ENCODE measurements at places on chromosomes 1 and 21.

DNA sequence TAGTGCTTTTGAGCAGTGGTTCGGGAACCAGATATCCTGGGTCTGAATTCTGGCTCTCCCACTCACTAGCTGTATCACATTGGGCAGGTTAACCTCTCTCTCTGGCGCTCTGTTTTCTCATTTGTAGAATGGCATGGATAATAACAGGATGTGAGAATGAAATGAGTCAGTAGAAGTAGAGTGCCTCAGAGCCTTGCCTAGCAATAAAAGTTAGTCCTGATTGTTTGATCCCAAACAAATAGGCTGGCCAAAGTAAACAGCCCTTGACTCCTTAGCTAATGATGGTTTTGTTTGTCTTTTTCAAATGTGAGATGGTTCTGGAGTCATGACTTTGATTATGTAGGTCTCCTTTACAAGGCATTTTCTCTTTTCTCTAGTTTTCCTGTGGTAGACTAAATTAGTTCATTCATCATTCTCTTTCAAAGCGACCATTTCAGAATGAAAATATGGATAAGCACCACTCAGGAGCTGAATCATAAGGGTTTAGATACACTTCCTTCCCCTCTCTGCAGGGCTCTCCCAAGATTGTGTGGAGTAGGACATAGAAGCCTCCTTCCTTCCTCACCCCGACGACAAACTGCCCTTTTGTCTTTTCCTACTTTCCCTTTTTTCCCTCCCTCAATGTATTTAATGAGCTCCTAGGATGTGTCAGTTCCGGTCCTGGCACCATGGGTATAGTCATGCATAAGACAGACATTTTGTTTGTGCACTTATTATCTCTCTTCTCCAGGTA, 23.1 kb downstream of the KIAA0040 start:
- DNase-seq: no peak

- DNase-seq: no peak
These were observed 28.1 kb downstream of the ZSCAN20 start for GRCh38 chr1:33500547-33500946.

GRCh38 chr1:111227434-111227833, at the start of gene CHI3L2:
TSS of gene CHI3L2 (plus strand) at chr1:111227713. CDS start at chr1:111227730, 17 bp downstream.
- no peak for DNase-seq

GRCh38 chr1:116765962-116766361, 11.7 kb downstream of the CD2 start:
- no peak for DNase-seq

DNA sequence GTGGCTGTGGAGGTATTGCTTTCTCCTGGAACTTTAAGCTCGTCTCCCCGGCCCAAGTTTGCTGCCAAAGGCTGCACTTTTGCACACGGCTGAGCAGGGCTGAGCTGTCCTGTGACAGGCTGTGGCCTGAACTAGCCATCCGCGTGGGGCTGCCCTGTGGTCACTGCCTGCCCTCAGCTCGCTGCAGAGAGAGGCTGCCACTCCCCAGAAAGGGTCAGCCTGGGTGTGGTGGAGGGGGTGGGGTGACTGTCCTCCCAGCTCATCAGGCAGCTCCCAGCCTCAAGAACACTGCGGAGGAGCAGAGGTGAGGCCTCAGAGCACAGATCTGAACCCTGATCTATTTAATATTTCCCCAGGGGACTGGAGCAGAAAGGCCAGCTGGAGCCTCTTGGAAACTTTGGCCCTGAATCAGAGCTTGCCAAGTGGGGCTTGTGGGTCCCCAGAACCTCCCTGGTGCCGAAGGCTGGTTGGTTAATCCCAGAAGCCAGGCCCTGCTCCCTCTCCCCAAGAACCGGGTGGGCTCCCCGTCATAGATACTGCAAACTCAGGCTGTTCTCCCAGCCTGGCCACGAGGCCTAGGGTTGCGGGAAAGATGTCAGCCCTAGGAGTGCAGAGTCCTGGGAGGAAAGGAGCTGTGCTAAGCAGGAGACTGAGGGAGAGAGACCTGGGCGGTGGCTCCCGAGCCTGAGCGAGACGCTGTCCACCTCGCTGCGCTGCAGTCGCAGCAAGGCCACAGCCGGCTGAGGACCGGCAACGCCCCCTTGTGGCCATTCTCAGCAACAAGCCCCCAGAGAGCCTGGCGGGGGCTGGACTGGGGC, 125.1 kb upstream of the IPO9 start:
- peak; percentile 80 for DNase-seq

DNA sequence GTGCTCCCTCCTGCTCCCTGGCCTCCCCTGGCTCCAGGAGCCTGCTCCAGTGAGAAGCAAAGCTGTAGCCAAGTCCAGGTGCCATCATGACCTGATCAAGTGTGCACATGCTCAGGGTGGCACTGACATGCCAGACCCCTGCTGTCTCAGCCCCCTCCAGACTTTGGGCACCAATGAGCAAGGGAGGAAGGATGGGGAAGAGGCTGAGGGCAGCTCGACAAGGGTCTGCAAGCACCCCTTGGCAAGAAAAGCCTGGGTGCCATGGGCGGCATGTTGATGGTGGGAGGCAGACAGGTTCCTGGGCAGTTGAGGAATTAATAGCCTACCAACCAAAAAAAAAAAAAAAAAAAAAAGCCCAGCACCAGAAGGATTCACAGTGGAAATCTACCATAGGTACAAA, 942.6 kb upstream of the PRMT6 start:
- DNase-seq: no peak

DNA sequence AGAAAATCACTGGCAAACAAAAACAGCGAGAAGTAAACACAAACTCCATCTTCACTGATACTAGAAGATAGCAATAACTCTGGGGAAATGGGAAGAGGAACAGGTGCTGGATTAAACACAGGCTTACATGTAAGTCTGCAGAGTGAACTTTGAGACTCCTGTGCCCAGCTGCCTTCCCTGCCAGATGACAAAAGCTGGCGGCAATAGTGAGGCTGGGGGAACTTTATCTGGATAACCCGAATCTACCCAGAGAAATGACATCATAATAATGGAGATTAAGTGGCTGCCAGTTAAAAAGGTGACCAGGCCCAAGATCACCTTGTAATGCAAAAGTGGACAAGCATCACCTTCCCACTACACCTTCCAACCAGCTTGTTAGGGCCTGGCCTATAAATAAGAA, 184.5 kb downstream of the CHRM3 start:
- DNase-seq: no peak

DNA sequence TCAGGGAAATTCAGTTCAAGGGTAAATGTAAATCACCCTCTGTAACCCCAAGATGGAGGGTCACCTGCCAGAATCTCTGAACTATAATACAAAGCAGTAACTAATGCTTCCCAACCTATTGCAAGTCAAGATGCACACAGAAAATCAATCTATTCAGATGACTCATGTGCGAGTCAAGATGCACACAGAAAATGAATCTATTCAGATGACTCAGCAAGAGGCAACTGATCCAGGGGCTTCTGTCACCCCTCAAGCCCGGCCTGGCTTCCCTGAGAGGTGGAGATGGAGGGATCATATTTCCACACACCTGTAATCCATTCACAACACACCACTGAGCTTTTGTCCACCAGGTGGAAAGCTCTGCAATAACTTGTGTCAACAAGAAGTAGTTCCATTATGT, 17.4 kb upstream of the HIVEP3 start:
- DNase-seq: no peak
